ENCODE measurements at places on chromosomes 5 and 9. TPM values are rescaled to one million over a fixed set of nuclear protein-coding genes. Genes with fewer than 3 reads are reported as not detected.
A peak's percentile ranks its signal among the peaks of the same experiment; 100 is the strongest.

- no peak for DNase-seq
Measured at GRCh38 chr9:98861781-98862504, 54.5 kb downstream of the GALNT12 start.

DNA sequence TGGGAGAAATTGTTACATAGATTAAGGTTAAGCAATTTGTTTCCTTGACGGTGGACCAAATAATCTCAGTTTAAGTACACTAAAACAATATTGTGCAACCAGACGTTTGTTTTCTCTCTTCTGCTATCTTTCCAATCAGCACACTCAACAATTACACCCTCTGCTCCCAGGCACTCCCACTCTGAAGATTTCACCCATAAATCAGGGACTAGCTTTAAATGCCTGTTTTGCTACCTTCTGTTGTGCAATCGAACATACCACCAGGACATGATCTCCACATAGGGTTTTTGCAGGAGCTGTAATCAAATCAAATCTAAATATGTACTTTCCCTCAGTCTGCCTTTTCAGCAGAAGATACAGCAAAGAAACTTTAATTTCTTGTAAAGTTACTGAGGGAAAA is 405.8 kb upstream of the TLE4 start:
- no peak for DNase-seq

GRCh38 chr5:17212996-17213395 is 4.4 kb upstream of the BASP1 start:
- no peak for DNase-seq

ISL1 gene
- total RNA-seq, result 0.13 TPM

GRCh38 chr5:115072266-115073064 is 97.2 kb downstream of the TRIM36 start:
- DNase-seq, result peak; percentile 74

- DNase-seq, result no peak
Measured at GRCh38 chr5:79399046-79399445, 114.9 kb downstream of the HOMER1 start.

ARL14EPL gene
- not detected for total RNA-seq

DNA sequence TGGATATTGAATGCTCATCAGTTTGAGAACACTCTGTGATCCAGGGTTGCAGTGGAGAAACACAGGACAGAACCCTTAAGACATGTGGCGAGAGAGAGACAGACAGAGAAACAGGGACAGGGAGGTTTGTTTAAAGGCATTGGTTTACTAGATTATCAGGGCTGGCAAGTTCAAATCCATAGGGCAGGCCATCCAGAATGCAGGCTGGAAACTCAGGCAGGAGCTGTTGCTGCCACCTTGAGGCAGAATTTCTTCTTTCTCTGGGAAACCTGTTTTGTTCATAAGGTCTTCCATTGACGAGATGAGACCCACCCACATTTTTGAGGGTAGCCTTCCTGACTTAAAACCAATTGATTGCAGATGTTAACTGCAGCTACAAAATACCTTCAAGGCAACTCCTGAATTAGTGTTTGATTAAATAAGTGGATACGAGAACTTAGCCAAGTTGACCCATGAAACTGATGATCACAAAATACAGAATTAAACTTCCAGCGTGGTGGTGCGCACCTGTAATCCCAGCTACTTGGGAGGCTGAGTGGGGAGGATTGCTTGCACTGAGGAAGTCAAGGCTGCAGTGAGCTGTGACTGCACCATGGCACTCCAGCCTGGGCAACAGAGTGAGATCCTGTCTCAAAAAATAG is 55.9 kb downstream of the NSUN2 start:
- peak; percentile 51 for DNase-seq

- DNase-seq, result no peak
Measured at GRCh38 chr5:89864941-89865340, 544.6 kb downstream of the CETN3 start.

DNA sequence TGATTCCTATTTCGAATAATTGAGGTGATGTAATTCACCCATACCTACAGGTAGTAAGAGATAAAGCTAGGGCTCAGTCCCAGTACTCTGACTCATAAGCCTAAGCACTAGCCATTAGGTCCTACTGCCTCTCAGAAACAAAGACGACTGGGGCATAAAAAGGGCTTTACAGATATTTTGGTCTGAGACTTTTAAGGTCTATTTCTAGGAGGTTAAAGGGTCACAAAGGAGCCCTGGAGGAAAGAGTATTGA is 69.8 kb downstream of the SGCD start:
- no peak for DNase-seq

GRCh38 chr9:81687521-81688261 is 1.7 kb downstream of the TLE1 start:
- peak; percentile 82 for DNase-seq

ARSI gene
- 1.3 TPM for total RNA-seq

FBXO4 gene
- 1.8 TPM for total RNA-seq

DNA sequence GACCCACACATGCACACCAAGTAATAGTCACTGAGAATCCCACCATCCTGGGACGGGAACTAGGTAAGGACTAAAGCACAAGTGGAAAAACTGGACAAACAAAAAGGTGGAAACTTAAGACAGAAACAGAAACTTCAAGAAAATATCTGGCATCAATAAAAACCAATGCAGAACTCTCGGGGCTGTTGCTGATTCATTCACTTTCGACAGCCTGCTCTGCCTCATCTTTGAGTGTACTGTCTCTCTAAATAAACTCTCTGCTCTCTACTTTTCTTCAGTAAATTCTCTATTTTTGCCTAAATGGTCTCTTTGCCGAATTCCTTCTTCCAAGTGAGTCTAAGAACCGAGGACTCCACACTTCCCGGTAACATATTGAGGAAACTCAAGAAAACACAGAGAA is 116.9 kb downstream of the CDH9 start:
- no peak for DNase-seq

IFNA21 gene
- total RNA-seq, result not detected

- DNase-seq, result peak; percentile 55
Measured at GRCh38 chr5:43017428-43017815, 22.7 kb downstream of the ANXA2R start.

DNA sequence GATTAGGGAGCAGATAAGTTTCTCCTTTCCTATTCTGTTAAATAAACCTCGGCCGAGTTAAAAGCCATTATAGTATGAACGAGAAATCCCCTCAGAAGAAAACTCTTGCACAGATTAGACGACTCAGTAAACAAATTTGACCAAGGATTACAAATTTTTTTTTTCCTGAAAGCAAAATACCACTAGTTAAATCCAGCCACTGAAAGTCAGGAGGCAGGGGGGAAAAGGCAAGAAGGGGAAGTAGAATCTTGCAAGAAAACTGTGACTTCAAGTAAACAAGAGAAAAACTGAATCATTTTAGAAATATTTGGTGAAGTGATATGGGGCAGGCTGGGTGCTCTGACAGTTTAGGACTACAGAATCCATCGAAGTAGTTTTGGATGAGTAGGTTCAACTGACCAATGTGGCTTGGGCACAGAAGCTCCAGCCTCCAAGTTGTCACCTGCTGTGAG is 251.0 kb downstream of the DENND1A start:
- DNase-seq, result no peak

NMRK1 gene
- 3.0 TPM for total RNA-seq

DNA sequence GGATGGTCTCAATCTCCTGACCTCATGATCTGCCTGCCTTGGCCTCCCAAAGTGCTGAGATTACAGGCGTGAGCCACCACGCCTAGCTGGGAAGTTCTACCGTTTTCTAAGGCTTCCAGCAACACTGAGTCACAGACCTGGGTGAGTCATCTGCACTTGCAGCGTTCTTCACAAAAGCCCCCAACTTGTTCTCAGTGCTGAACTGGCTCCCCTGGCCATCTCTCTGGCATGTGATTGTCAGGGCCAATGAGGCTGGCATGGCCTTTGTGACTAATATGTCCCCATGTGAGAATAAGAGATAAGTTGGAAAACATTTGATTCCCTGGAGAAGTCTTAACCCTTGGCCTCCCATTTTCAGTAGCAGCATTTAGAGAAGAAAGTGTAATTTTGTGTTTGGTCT is 124.4 kb downstream of the WDR41 start:
- no peak for DNase-seq

SMIM15 gene
- total RNA-seq, result 75.3 TPM

DNA sequence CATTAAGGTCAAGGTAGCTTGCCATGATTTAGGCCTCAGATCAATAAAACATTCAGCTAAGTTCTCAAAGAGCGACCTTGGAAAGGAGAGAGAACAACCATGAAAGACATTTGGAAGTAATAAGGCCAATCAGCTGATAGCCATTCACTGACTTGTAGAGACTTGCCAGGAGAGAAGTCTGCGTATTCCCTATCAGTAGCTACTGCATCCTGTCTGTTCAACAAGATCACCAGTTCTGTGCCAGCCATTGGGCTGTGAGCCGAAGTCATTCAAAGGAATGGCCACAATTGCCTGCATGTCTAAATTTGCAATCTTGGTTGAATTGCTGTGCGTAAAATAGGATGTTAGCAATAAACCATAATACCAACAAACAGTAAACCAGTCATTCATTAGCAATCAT is 219.8 kb downstream of the FBXL7 start:
- DNase-seq, result no peak

C9orf40 gene
- 10.3 TPM for total RNA-seq

NTMT1 gene
- total RNA-seq, result 63.3 TPM

SLCO6A1 gene
- total RNA-seq, result 0.46 TPM

GRCh38 chr5:9765419-9766140 is 135.4 kb upstream of the TAS2R1 start:
- no peak for DNase-seq

GRCh38 chr5:154368041-154368800 is 77.6 kb upstream of the SAP30L start:
- peak; percentile 64 for DNase-seq

- DNase-seq, result no peak
Measured at GRCh38 chr9:137691646-137692351, 73.0 kb downstream of the EHMT1 start.

ACTBL2 gene
- total RNA-seq, result not detected

- DNase-seq, result no peak
Measured at GRCh38 chr5:119019501-119019900, 31.2 kb upstream of the DTWD2 start.

DNA sequence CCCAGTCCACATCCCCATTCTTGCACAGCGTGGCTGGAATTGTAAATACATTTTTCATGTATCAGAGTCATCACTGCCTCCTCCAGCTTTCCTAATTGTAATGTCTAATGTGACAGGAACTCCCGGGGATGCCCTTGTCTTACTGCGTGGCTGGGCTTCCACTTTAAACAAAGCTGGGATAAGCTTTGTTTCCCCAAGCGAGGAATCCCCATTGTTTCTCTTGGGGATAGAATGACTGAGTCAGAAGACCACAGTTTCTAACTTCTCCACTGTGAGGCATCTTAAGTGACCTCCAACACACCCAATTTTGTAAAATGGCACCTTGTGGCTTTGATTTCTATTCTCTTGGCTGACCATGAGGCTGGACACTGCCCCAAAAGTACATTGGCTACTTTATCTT is 22.4 kb downstream of the ARPC5L start:
- no peak for DNase-seq

CCNI2 gene
- total RNA-seq, result 0.57 TPM

FGF1 gene
- total RNA-seq, result 4.6 TPM

DNA sequence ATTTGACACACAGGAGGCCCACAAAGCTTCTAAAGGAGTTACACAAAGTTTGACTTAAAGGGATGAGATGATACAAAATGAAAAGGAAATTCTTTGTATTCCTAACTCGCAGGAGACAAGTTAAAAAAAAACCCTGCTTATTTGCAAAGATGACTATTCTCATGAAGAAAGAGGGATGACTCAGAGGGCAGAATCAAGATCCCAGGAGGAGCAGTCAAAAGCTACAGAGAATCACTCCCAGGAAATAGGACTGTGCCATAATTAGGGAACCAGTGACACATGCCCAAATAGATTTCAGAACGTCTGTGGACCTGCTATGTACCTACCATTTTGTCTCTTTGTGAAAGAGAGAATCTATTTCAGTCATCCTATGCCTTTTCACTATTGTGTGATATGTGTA is 103.5 kb upstream of the ARRDC3 start:
- no peak for DNase-seq

SPOCK1 gene
- 10.9 TPM for total RNA-seq

DNA sequence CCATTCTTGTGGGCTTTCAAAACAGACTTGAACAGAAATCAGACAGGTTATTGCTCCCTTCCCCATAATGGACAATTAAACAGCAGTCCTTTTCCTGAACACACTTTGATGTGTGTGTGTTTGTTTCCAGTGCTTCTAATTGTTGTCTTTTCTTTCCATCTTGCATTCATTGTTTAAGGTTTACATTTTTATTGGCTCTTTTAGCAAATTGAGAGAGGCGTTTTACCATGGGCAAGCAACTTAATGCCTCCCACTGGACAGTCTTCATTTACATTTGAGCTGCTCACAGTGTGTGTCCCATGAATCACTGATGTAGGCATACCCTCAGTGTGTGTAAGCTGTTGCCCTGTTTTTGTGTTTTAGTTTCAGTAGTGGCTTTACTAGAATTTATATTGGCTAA is 25.0 kb downstream of the WDR36 start:
- DNase-seq, result peak; percentile 45

GRCh38 chr5:143682246-143682905 is 129.6 kb upstream of the HMHB1 start:
- DNase-seq, result no peak

PCDHGA7 gene
- 0.83 TPM for total RNA-seq

Data from H9 (cell line).